Stimulated activated CD4-positive, alpha-beta T cell treated with anti-CD3 and anti-CD28 coated beads, Interleukin-2, amount 100 ng/mL, for 48 hours (primary cell): ENCODE measurements at places on chromosomes 16 and 17.
A peak's percentile ranks its signal among the peaks of the same experiment; 100 is the strongest.

- DNase-seq: no peak
Observed at GRCh38 chr16:71347146-71347545, 11.4 kb upstream of the CALB2 start.

DNA sequence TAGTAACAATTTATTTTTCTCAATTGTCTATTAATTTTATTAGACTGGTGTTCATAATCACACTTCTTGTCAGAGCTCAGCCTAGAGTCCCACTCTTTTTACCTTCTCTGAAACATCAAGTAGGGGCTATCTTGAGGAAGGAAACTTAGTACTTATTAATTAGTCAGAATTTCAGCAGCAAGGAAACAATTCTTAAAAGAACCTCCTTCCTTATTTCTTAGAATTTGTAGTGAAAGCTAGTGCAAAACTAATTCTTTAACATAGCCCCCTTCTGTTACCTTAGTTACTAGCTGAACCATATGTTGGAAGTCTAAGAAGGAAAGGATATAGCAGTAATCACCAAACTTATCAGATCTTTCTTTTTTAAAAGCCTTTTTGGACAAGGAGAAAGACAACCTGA lies 35.2 kb downstream of the MAP2K4 start:
- no peak for DNase-seq

- DNase-seq: no peak
Observed at GRCh38 chr16:23528644-23529310, 18.5 kb upstream of the GGA2 start.

DNA sequence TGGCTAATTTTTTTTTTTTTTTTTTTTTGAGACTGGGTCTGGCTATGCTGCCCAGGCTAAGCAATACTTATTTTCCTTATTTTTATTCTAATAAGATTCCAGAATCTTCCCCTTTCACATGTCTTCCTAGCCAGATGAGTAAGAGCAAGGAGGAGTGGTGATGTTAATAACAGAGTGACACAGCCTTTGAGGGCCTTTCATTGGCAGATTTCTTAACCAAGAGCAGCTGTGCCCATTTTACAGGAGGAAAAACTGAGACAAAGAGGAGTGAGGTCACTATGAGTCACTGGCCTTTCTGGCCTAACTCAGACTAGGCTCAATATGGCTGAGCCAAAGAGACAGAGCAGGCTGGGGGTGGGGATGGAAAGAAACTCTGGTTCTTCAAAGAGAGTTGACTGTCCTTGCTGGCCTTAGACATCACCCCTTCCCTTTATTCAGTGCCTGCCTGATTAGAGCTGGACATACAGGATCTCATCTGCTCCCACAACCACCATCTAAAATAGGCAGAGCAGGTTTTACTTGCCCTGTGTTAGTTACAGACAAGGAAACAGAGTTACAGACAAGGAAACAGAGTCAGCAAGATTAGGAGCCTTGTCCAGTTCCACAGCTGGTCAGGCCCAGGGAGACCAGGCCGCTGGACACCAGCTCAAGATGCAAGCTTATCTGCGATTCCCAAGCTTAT lies 50.0 kb upstream of the TOB1 start:
- DNase-seq: no peak

DNA sequence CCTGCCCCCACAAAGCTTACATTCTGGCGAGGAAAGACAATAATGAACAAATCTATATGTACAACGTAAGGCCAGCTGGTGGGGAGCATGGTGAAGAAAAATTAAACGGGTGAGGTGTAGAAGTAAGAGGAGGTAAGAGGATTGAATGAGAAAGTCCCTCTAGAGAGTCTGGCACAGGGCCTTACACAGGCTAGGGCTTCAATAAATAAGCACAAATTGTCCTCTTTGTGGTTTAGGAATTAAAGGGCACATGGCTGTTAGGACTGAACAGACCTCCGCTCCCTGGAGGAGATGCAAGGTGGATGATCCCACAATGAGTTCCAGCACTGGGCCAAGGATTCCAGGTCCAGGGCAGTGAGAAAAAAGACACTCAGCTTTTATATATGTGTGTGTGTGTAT lies 43.1 kb upstream of the HAPSTR1 start:
- no peak for DNase-seq

DNA sequence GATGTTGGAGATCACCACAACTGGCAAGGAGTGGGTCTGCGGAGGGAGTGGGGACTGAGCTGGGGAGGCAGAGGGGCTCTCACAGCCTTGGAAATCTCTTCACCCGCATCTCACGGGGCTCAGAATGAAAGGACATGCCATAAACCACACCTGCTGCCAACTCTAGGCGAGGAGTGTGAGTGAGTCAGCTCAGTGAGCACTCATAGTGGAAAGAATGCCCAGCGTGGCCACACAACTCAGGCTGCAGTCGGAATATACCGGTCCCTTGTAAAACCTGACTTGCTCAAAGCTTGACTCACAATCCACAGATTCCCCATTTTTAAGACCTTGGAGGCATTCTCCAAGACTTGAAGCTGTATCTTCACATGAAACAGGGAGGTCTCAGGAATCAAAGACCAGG lies 36.7 kb downstream of the STAT5A start:
- no peak for DNase-seq

GRCh38 chr16:68981971-68982370 lies 123.5 kb upstream of the HAS3 start:
- DNase-seq: no peak

DNA sequence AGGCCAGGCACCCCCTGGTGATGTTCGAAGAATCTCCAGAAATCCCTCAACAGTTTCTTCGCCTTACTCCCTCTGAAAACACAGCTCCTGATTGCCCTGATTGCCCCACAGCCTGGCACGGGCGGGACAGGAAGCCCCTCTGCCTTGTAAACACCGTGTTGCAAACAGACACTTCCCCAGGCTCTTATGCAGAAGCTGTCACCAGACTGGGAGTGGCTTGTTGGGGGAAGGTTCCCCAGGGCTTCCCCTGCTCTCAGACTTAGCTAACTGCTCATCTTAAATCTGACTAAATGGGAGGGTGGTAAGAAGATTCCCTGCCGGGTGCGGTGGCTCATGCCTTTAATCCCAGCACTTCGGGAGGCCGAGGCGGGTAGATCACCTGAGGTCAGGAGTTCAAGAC lies 11.2 kb downstream of the PIK3R5 start:
- DNase-seq: no peak

- DNase-seq: no peak
Observed at GRCh38 chr16:85314512-85314971, 202.3 kb upstream of the CIBAR2 start.

DNA sequence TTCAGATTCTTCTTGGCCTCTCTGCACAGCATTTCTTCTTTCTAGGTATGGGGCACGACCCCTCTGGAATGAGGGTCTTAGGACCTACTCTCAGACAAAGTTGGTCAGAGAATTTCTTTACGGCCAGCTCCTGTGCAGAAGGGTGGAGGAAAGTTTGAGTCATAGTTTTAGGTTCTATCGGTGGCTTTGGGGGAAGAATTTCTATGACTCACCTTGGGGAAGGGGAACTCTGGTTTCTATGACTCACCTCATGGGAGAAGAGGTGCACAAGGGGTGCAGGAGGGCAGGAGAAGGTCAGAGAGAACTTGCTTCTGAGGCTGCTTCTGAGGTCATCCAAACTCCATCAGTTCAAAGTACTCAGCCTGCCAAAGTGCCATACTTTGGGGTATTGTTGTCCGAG lies 2.5 kb upstream of the ABCC12 start:
- DNase-seq: peak; percentile 31

DNA sequence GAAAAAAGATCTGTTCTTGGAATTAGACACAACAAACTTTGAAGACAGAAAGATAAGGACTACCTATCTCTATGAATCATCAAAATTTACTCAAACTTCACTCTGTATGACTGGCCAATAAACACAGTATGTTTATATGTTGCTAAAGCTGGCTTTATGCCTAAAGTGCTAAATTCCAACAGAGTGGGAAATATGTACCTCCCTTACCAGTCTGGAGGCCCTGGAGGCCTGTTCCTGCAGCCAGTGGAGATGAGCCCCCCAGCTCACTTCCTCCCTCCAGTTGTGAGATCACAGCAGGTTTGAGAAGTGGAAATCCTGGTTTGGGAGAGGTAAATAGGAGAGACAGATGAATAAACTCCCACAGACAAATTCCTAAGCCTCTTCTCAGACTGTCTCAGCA lies 9.0 kb downstream of the ZNF23 start:
- DNase-seq: no peak

DNA sequence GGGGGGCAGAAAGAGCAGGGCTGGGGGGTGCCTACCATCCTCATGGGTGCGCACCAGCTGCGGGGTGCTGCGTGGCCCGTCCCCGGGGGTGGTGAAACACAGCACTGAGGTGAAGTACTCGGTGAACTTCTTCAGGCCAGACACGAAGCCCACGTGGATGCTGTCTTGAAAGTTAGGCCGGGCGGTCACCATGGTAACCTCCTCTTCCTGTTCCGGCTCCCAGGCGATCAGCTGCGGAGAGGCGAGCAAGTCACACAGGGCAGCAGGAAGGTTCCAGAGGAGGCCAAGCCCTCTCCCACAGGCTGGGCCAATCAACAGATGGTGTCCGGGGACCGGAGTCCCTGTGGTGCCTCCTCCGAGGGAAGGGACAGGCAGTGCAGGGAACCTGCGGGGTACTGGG lies 90.1 kb upstream of the CDC42EP4 start:
- DNase-seq: no peak

DNA sequence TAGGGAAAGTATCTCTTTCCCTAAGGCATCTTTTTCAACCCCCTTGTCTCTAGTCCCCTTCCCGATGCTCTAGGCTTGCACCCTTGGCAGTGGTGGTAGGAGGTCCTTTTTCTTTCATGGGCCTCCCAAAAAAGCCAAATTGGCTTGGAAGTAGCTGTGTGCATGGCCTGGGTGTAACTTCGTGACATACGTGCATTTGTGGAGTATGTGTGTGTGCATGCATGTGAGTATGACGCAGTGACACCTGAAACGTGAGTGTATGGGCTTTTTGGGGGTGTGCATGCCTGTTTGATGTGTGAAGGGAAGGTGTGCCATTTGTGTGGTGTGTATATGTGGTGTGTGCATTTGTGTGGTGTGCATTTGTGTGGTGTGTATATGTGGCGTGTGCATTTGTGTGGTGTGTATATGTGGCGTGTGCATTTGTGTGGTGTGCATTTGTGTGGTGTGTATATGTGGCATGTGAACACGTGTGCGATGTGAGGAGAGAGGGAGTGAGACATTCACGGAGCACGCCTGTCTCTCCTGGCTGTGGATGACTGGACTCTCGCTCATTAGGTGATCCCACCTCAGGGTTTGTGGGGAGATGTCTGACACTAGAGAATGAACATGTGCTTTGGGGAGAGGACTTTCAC lies 15.7 kb downstream of the IGFBP4 start:
- DNase-seq: no peak

DNA sequence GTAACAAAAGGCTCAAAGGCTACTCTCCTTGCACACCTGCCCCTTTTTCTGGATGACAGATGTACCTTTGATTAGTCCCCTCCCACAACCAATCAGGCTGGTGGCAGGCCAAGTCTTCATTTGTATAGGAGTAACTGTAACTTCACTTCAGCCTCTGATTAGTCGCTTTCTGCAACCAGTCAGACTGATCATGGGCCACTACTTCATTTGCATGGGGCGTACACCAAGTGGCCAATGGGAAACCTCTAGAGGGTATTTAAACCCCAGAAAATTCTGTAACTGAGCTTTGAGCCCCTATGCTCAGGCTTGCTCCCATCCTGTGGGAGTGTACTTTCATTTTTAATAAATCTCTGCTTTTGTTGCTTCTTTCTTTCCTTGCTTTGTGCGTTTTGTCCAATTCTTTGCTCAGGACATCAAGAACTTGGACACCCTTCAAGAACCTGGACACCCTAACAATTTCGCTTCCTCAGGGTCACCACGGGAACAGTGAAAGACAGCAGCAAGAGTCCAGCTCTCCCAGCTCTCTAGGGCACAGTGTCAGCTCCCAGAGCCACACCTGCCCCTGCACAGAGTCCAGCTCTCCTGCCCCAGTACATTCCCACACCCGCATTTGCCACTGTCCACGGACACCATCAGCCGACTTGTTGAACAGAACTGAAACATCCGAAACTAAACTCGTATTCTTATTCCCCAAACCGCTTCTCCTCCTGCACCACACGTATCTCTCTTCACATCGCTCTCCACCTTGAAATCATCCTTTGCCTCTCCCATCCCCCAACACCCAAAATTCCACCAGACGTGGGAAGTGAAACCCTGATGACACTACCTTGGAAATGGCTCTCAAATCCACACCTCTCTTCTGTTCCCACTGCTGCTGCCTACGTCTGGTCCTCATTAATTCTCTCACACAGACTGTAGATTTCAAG lies 53.4 kb downstream of the ABCC12 start:
- no peak for DNase-seq

- DNase-seq: no peak
Observed at GRCh38 chr17:10610884-10611283, 46.2 kb downstream of the MYH3 start.

DNA sequence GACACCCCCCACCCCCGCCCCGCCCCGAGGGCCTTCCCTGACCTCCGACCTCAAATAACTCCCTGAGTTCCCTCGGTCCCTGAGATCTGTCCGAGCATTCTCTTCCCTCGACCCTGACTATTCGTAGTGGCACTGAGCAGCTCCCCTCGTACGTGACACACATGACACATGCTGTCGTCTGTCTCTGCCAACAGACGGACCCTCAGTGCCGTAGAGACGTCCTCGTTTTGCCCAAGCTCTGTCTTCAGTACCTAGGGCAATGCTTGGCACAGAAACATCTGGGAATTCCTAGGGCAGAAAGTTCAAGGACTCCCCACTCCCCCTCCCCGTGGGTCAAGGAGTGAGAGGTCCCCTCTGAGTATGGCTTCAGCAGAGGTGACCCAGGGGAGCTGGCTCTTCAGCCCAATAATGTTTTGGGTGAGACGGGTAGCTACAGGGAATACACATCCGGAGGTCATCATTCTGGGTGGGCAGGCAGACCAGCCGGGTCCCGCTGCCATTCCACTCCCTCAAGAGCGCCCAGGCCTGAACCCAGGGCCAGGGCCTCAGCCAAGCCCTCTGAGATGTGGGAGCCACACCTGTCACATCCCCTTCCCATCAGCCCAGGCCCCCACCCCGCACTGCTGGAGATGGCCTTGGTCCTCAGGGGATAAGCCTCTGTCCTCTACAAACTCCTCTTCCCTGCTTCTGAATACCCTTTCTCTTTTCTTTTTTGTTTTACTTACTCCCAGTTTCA lies 671 bp upstream of the FADS6 start:
- DNase-seq: no peak

DNA sequence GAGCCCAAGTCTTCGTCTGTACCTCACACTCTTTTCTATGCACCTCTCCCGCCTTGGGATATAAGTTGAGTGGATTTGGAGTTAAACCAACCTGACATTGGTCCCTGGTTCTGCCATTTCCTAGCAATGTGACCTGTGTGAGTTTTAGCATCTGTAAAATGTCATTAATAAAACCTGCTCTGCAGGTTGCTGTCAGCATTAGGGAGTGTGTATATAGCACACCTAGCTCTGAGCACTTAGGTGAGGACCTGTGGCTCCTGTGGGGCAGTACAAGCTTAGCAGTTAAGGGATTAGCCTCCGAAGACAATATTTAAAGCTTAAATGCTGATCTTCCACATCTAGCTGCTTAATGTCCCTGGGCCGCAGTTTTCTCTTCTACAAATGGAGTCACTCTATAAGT lies 248.0 kb downstream of the TMEM114 start:
- DNase-seq: no peak

- DNase-seq: no peak
Observed at GRCh38 chr16:68385371-68385770, 62.9 kb downstream of the SMPD3 start.

- no peak for DNase-seq
Observed at GRCh38 chr17:81299846-81300585, 4.9 kb upstream of the SLC38A10 start.
